Forelimb muscle (tissue), 1 donor: ENCODE measurements at places on chromosomes 7 and 10. TPM values are rescaled to one million over a fixed set of nuclear protein-coding genes. Genes with fewer than 3 reads are reported as not detected.

GRCh38 chr7:64630496-64630895, 35.4 kb upstream of the ZNF107 start:
- no peak for DNase-seq

DNA sequence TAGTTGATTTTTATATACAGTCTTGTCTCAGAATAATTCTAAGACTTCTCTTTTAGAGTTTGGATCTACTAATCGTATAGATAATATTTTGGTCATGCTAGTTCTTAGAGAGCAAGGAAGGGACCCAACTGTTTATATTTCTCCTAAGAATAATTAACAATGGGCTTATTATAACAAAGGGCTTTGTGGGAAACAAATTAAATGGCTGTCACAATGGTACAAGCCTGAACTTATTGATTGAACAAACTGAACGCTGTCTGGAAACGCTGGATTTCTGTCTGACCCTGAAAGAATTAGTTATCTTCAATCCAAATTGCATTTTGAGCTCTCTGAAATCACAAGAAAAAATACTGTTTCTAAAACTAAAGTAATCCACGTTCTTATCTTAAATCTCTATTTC, 56.8 kb downstream of the CSTF2T start:
- no peak for DNase-seq

- DNase-seq, result no peak
Observed at GRCh38 chr7:83413424-83413823, 235.5 kb downstream of the SEMA3E start.

DNA sequence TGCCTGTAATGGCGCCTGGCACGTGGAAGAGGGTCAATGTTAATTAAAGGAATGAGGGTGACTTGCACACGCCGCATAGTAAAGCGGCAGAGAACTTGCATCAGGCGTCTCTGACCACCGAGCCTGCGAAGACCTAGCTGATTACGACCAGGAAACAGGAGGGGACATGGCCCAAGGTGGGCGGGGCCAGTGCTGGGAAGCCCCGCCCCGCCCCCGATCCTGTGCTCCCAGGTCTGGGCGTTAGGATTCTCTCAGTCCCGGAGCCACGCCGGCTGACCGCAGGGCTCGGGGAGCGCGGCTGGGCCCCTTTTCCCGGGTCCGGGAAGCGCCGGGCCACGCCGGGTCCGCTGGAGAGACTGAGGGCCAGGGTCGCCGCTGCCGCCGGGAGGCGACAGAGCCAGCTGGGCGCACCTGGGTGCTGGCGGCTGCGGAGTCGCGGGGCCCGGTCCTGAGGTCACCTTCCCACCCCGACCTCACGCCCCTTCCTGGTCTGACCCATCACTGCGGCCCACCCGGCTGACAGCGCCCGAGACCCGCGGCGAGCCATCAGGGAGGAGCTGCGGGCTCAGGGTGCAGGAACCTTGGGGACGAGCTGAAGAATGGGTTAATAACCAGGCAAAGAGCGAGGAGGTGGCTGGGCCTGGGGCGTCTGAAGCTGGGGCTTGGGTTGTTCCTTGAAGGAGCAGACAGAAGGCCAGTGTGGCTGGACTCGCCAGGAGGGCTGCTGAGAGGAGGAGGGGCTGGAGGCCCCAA, 23.0 kb upstream of the GRID1 start:
- no peak for DNase-seq

GRCh38 chr7:1948301-1948796, 278.3 kb downstream of the ELFN1 start:
- no peak for DNase-seq

Gene CHST3
- 12.4 TPM for polyA plus RNA-seq

Gene GUSB
- 33.4 TPM for polyA plus RNA-seq

Gene SMKR1
- 0.14 TPM for polyA plus RNA-seq
